Stimulated activated CD4-positive, alpha-beta T cell treated with anti-CD3 and anti-CD28 coated beads, Interleukin-15, amount 100 ng/mL, for 1 hour (primary cell): ENCODE measurements at places on chromosomes 6 and 20.

GRCh38 chr20:63439866-63440265, 32.6 kb downstream of the KCNQ2 start:
- no peak for DNase-seq

- no peak for DNase-seq
These were observed 426.7 kb upstream of the ID4 start for GRCh38 chr6:19410481-19410880.

DNA sequence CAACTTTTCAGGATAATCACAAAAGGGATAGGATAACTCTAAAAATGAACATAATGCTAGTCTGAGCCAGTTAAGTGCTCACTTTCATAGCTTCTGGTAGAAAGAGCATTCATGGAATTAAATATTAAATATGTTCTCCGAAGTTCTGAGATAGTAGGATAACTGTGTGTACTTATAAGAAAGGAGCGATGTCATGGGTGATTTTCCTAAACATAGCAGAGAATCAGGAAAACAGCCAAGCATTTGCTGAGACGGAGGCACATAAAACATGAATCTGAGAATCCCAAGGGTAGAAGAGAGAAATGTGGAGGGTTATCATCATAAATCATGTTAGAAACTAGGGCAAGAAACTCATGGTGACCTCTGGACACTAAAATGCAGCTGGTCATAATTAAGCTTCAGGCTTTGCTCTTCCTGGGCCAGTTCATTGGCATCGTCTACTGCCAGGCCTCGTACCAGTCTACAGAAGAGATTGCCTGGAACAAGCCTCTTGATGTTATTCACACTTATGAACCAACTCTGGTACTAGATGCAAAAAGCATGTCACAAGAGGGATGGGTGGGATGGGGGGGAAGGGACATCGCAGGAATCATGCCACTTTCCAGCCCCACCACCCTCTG, 436.6 kb downstream of the PRKN start:
- DNase-seq = no peak

GRCh38 chr6:150238846-150239407, 96.1 kb downstream of the PPP1R14C start:
- DNase-seq = no peak

GRCh38 chr20:51221791-51222408, 199.0 kb upstream of the KCNG1 start:
- no peak for DNase-seq

- DNase-seq = no peak
These were observed 114.9 kb downstream of the FRK start for GRCh38 chr6:115945812-115946211.

- DNase-seq = no peak
These were observed 5.1 kb upstream of the SCRT2 start for GRCh38 chr20:680638-681187.

DNA sequence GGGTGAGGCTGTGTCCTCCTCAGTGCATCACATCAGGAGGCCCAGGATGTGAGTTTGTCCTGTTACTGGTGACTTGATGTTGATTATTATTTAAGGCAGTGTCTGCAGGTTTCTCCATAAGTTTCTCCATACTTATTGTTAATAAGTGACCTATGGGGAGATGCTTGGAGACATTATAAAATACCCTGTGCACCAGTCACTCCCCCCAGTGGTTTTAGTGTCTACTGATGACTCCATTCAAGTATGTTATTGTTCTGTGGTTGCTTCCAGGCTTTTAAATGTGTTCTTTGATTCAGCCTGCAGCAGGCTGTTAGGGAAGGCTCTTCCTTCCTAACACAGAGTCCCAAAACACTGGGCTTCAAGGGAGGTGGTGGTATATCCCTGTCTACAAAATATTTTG, 14.6 kb upstream of the CST3 start:
- DNase-seq = no peak

GRCh38 chr6:9361749-9362148, 926.4 kb upstream of the SLC35B3 start:
- DNase-seq = no peak

GRCh38 chr6:111646942-111647341, 41.3 kb upstream of the TRAF3IP2 start:
- DNase-seq = no peak

DNA sequence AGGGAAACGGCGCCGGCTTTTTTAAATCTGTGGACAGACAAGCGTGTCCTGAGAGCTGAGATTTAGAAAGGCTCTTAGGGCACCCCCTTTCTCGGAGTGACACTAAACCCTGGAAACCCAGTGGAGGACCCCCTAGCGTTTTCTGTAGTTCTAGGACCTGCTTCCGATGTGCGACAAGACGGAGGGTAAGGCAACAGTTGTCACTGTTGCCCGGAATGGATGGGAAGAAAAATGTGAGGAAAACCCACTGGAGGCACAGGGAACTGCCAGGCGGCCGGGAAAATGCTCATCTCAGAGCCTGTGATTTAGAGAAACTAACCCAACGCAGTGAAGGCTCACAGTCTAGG, 551 bp upstream of the ATP5F1E start:
- DNase-seq = no peak

GRCh38 chr6:110708295-110708950, 106.8 kb downstream of the CDK19 start:
- no peak for DNase-seq

GRCh38 chr6:21556511-21556910, 37.0 kb upstream of the SOX4 start:
- DNase-seq = no peak

GRCh38 chr6:34170346-34170745, 24.5 kb upstream of the GRM4 start:
- DNase-seq = no peak

DNA sequence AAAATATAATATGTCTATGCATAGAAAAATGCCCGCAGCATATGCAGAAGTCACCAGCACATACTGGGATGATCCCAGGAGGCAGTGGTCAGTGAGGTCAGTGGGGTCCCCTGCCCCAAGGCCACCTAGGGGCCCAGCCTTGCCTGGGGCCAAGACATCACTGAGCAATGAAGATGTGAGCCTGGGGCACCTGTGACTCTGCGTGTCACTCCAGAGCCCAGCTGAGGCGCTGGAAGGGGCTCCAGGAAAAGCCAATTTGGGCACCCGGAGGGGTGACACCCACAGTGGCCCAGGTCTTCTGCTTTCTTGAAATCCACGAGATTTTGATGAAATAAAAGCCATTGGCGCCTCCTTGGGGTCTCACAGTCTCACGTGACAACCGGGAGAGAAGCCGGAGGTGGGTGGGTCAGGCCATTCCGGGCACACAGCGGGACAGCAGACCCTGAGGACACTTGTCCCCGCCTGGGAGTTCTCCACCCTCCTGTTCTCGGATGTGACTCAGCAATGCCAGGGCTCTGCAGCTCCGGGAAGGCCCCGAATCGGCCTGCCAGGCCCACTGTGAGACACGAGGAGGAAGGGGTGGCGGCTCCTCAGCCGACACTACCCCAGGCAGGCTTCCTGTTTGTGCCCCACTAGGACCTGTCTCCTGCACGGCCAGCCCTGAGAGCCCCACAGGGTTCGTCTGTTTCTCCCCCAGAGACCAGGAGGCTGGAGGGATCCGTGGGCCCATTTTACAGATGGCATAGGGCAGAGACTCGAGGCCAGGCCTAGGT, 24.4 kb upstream of the SLCO4A1 start:
- no peak for DNase-seq

- DNase-seq = no peak
These were observed 59.4 kb downstream of the GINS1 start for GRCh38 chr20:25466846-25467245.

GRCh38 chr6:46628976-46629375, 23.6 kb downstream of the CYP39A1 start:
- DNase-seq = no peak

- DNase-seq = no peak
These were observed 43.0 kb upstream of the HLA-E start for GRCh38 chr6:30446259-30446658.

DNA sequence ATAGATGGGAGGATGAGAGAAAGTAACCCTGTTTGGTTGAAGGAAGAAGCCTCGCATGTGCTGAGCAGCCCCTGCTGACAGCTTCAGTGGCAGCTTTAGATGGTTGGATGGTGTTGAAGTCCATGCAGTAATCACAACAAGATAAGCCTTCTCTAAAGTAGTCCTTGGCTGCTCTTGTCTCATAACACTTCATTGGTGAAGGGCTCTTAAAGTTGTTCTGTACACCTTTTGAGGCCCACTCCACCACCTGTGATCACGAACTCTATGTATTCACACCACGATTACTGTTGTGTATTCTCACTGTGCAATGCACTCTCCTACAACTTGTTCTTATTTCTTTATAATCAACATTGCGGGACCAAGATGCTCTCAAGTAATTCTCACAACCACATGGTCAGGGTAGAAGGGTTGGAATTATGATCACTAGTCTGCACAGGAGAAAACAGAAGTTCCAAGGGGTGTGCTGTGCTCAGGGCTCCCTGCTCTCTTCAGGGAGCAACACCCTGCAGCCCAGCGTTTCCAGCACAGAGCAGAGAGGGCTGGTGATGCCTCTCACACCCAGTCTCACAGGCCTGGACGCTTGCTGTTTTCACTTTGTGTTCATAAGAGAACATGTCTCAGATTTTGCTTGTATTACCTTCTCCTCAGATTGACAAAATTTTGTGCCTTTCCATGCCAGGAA, 294.4 kb downstream of the SMOC2 start:
- DNase-seq = no peak

- no peak for DNase-seq
These were observed 5.9 kb upstream of the KIAA1755 start for GRCh38 chr20:38266426-38266825.

DNA sequence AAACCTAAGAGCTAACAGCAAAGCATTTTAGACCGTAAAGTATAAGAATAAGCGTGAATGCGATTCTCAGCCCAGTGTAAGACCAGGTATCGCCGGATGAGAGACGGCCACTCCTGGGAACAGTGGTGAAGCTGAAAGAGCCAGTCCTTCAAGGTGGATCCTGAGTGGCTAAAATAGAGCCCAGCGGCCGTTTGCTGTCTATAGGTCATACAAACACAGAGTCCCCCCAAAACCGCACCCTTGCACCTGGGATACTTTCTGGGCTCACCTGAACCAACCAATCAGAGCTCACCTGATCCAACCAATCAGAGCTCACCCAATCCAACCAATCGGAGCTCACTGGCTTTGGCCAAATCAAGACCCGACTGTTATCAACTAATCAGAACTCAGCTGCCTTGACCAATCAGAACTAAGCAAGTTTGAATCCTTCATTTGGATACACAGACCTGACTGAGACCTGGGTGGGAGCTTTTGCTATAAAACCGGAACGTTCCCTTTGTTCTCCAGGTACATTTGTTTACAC, 248.2 kb downstream of the DLL1 start:
- DNase-seq = no peak

DNA sequence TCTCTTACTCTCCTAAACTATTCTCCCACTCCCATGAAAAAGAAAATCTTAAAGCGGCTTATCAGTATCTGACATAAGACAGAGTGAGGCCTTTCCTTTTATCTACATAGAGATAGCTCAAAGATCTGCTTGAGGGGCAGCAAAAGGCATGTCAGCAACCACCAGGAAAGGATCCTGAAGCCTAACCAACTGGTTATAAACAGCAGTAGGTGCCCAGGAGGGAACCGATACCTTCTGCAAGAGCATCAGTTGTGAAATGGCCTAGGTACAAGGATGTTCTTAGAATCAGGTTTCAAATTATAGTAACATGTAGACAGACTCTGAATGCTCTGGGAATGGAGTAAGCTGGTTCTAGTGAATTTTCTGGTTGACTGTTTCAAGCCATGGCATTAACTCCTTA, 21.4 kb downstream of the JARID2 start:
- no peak for DNase-seq

GRCh38 chr6:160996131-160996601, 4.6 kb downstream of the MAP3K4 start:
- no peak for DNase-seq

DNA sequence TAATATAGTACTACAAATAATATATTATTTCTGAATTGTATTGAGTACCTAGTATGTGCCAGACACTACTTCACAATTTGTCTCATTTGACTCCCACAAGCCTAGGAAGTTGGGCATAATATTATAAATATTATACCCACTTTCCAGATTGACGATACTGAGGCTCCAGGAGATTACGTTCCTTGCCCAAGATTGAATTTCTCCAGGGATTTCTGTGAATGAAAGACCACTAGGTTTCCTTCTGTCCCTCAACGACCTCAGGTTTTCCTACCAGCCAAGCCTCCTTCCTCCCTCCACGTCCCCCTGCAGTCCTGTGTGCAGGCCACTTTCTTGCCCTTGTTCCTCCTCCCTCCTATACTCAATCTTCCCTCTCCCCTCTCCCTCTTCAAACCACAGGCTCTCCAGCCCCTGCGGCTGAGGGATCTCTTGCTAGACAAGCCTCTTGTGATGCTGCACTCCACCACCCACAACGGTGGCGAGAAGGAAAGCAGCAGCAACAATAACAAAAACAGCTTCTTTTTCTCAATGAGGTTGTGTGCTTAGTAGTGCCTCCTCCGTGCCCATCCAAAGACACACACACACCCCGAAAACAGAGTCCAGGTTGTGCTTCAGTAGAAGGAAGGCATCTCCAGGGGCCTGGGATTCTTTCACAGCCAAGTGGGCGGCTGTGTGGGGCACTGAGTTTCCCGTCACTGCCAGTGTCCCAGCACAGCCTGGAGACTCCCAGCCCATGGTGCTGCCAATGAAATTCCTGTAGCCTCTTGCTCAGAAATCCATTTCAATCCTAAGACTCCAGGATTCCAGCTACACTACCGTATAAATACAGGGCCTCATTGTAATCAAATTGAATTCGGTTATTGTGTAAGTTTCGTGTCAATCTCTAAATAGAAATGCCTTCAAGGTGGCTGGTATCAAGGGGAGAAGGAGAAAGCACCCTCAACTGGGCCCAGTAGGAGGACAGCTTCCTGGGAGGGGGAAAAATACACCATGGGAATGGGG, 94.4 kb downstream of the NCR2 start:
- no peak for DNase-seq

DNA sequence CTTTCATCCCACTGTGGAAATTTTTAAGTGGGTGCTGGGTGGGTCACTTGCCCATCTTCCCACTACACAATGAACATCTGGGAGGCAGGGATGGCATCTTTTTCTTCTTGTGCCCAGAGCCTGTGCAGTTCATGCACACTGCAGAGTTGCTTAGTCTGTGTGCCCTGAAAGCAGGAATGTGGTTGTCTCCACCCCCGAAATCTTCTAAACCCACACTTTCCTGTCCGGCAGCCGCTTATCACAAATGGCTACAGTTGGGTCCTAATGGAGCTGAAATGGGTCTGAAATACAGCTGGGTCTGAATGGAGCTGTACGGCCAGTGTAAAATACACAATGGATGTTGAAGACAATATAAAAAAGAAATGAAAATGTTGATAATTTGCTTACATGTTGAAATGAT, 112.1 kb upstream of the PMEPA1 start:
- DNase-seq = no peak

DNA sequence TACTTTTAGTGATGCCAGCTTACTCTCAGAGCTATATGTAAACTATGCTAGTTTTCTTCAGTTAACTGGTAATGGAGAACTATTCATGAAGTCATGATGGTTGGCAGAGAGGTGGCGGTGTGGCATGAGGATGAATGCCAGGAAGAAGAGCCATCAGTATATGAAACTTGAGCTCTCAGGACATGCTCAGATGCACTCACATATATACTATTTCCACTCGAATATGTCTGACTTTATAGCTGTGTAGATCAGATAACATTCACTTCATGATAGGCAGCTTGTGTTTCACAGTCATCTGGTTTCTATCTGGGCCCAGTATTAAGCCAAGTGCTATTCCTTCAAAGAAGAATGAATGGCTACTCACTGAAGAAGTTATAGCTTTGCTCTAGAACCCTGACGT, 46.2 kb upstream of the CEP85L start:
- no peak for DNase-seq

GRCh38 chr6:84460491-84460890, 233.0 kb upstream of the CEP162 start:
- no peak for DNase-seq
